ENCODE measurements at places on chromosomes 7 and 10. TPM values are rescaled to one million over a fixed set of nuclear protein-coding genes. Genes with fewer than 3 reads are reported as not detected.

NKX1-2 gene
- total RNA-seq = 1.1 TPM

INSIG1 gene
- 151 TPM for total RNA-seq

MSS51 gene
- total RNA-seq = 0.38 TPM

NOLC1 gene
- total RNA-seq = 41.9 TPM

ECHDC3 gene
- 91.3 TPM for total RNA-seq

ADAM8 gene
- 3.3 TPM for total RNA-seq

STEAP1B gene
- total RNA-seq = not detected

GIMAP4 gene
- total RNA-seq = 4.6 TPM

COL17A1 gene
- 1,410 TPM for total RNA-seq

HACD1 gene
- 2.7 TPM for total RNA-seq

PDSS1 gene
- 3.1 TPM for total RNA-seq

KLF14 gene
- total RNA-seq = 0.16 TPM

PPP1R3C gene
- total RNA-seq = 5.3 TPM

DPP6 gene
- 4.5 TPM for total RNA-seq

CTAGE8 gene
- total RNA-seq = 5.9 TPM

PIP gene
- total RNA-seq = 591 TPM

CDC14C gene
- total RNA-seq = not detected

GJD4 gene
- not detected for total RNA-seq

RAB18 gene
- 102 TPM for total RNA-seq

HTRA1 gene
- total RNA-seq = 113 TPM

FAM25A gene
- total RNA-seq = 717 TPM

GSTO1 gene
- total RNA-seq = 46.4 TPM
